ENCODE measurements at places on chromosomes 12 and 14.

- DNase-seq = no peak
These were observed 33.5 kb upstream of the ARHGAP5 start for GRCh38 chr14:32043624-32044023.

- no peak for DNase-seq
These were observed 39.6 kb downstream of the CDKL1 start for GRCh38 chr14:50357124-50357523.

GRCh38 chr14:82510007-82510406 lies 976.4 kb upstream of the SEL1L start:
- no peak for DNase-seq

DNA sequence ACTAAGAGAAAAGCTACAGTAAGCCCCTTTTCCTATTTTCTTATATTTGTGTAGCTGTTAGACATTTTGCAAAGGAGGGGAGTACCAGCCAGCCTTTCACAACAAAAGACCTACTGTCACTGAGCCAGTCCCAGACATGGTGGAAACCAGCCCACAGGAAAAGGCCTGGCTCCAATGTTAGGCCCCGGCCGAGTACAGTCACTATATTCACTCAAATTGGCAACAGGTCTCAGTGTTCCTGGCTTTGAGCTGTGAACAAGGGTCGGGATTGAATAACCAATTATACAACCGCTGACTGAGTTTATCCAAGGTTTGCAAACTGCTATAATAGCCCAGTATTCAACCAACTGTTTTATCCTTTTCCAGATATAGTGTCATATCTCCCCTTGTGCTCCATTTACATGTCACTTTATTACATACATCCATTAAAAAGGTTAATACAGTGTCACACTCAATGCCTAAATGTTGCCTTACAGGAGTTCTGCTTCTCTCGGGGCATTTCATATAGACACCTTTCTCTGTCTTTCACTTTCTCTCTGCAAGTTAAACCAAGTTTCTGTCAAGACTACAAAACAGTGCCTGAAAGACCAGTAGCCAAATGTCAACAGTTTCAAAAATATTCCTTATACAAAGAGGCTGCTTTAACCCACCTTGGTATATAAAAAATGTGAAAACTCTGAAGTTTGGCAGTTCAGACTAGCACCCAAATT lies 178.1 kb downstream of the SOX5 start:
- DNase-seq = no peak

- no peak for DNase-seq
These were observed 10.3 kb downstream of the KIF26A start for GRCh38 chr14:104148433-104149277.

GRCh38 chr14:69345402-69345801 lies 52.7 kb downstream of the ERH start:
- DNase-seq = no peak

GRCh38 chr14:37597914-37598746 lies 2.7 kb downstream of the TTC6 start:
- no peak for DNase-seq

GRCh38 chr12:94312378-94312777 lies 147.3 kb downstream of the CEP83 start:
- DNase-seq = no peak

DNA sequence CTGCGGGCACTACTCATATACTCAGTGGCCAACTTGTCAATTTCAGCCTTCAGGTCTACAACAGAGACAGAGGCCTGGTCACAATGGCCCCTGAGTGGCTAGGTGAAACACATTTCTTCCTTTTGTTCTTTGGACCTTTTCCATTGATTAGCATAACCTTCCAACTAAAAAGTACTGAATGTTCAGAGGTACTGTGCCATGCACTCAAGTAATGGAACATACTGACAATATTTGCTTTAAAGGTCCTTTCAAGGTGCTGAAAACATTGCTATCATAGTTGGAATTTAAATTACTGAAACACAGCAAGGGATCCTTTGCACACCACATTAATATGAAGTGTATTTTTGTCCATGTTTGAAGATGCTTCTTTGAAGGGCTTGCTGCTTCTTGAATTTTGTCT lies 6.1 kb upstream of the ACRBP start:
- no peak for DNase-seq

DNA sequence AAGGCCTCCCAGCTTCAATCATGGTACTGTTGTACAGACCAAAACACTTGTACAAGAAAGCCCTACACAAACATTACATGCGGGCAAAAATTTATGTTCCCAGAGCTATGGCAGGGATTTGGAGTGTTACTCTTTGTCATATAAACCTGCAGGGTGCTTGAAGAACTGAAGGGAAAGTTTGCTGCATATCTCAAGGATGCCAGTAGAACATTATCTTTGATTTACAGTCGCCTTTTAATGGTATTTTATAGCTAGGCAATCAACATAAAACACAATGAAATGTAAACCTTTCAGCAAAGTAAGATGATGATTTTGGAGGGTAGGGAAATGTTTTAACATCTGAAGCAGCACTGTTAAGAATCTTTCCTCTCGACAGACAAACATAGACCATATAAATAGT lies 305.6 kb downstream of the KCNH5 start:
- no peak for DNase-seq

GRCh38 chr14:78448164-78449094 lies 278.3 kb downstream of the NRXN3 start:
- peak; percentile 70 for DNase-seq

GRCh38 chr14:55600784-55601561 lies 21.0 kb downstream of the KTN1 start:
- DNase-seq = no peak

DNA sequence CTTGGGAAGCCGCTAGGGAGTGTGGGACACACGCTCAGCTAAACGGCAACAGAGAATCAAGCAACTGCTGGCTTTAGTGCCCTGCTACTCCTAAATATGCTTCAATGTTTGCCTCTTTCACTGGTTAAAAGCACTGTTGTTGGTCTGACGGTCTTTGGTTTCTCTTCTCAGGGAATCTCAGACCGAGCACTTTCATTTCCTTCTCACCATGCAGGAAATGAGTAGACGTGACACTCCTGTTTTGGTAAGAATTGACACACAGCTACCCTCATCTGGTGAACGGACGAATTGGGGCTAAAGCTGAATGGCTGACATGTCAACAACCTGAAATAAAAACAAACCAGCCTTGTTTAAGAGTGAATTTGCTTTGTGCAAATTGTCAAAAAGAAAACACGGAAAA lies 57.5 kb upstream of the PIWIL1 start:
- no peak for DNase-seq

DNA sequence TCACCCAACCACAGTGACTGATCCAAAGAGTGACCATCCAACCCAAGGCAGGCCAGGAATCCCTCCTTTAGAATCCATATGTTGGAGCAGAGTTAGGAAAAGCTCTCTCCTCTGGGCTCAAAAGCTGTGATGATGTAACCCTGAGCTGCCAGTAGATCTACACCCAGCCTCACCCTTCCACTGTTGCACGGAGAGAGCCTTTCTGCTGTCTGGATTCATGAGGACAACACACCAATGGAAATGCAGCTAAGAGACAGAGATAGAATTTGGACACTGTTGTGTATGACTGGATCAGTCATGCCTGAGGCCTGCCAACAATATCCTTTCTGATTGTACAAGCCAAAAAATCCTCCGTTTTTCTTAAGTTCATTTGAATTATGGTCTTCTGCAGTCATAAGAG lies 4.4 kb upstream of the OR6J1 start:
- no peak for DNase-seq

DNA sequence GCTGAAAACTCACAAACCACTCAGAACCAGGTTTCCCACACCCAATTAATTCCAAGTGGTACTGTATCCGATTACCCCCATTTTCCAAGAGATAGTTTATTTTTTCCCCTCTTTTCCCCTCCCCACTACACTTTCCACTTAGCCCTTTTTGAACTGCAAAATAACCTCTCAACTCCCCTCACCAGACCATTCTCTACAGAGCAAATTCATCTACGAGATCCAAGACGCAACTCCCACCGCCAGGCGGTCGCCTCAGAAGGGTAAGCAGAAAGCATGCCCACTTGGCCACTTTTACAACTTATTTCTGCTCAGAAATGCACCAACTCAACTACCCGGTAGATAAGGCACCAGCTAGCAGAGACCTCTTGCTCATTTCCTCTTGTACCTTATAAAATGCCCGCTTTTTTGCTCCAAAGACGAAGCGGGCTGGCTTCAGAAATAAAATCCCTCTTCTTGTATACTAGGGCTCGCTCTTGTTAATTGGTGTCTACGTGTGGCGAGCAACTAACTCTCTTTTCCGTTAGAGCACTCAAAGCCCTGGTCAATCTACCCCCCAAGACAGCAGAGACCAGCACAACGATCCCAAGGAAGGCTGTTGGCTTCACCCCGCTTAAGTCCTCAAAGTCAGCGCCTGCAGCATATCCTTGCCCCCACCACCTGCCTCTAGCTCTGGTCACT lies 910 bp upstream of the SRP54 start:
- peak; percentile 79 for DNase-seq

DNA sequence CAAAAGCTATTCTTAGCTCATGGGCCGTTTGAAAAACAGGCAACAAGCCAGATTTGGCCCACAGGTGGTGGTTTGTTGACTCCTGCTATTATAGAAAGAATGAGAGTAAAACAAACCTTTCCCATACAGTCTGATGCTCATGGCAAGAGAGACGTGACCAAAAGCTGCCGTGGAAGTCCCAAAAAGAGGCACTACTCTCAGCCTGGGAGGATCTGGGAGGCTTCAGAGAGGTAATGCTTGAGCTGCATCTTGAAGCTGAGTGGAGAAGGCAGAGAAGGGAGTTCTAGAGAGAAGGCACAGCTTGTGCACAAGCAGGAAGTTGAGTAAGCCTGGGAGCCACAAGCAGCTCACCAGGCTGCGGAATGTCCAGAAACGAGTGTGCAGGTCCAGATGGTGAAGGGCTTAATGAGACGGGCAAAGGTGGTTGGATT lies 9.6 kb downstream of the PLXNC1 start:
- no peak for DNase-seq

- DNase-seq = no peak
These were observed 27.0 kb downstream of the RIN3 start for GRCh38 chr14:92540472-92541048.

- no peak for DNase-seq
These were observed 17.7 kb downstream of the RIN3 start for GRCh38 chr14:92531106-92531873.

DNA sequence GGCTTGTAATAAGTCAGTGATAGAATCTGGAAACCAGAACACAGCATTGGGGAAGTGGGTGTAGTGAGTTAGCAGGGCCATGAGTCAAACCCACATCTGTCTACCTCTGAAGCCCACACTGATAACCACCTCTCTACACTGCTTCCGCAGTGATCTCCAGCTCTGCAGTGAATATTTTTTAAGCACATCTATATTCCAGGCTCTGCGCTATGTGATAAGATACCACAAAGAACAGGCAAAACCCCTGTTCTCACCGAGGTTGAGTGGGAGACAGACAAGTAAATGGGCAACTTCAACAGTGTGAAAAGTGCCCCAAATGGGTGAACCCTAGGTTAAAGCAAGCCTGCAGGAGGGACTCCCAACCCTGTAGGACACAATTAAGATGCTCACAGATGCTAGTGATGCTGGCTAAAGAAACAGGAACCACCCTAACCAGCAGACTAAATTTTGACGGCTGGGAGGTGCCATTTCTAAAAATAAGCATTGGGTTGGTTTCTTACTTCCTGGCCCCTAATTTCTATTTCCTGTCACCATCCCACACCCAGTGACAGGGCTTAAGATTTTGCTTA lies 375.0 kb downstream of the DPF3 start:
- DNase-seq = no peak

DNA sequence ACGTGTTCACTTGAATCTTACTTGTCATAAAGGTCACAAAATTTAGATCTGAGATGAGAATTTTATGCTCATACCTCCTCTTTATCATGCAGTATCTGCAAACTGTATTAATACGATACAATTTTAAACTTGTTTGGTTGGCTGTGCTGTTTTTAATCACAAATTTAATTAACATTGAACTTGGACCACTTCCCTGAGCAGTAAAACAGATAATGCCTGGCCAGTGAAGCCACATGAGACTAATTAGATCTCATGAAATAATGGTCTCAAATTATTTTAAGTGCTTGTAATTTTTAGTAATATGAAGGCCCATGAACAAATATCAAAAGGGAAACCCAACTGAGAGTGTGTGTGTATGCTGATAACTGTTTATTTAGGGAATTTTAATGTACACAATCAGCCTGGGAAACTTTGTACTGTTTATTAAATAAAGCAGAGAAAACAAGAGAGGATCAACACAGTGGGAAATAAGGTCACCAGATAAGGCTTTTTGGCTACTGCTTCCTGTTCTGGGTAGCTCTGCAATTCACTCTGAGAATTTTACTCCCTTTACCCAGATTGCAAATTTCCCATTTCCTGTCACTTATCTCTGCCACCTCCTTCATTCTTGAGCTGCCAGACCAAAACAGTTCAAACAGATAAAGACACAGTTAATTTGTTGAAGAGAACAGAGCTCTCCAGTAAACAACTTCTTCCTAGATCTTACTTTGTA lies 61.6 kb upstream of the GNPNAT1 start:
- DNase-seq = no peak

GRCh38 chr14:106691601-106692291 lies 1165.4 kb downstream of the TMEM121 start:
- DNase-seq = no peak

GRCh38 chr12:125283521-125283920 lies 218.3 kb downstream of the AACS start:
- DNase-seq = no peak

GRCh38 chr14:104975481-104976197 lies 2.5 kb downstream of the AHNAK2 start:
- no peak for DNase-seq

GRCh38 chr14:102500158-102500662 lies 9.4 kb downstream of the ANKRD9 start:
- DNase-seq = no peak

- no peak for DNase-seq
These were observed 80.9 kb upstream of the TSPAN11 start for GRCh38 chr12:30845676-30846075.

GRCh38 chr12:66915306-66915904 lies 236.5 kb upstream of the GRIP1 start:
- no peak for DNase-seq

DNA sequence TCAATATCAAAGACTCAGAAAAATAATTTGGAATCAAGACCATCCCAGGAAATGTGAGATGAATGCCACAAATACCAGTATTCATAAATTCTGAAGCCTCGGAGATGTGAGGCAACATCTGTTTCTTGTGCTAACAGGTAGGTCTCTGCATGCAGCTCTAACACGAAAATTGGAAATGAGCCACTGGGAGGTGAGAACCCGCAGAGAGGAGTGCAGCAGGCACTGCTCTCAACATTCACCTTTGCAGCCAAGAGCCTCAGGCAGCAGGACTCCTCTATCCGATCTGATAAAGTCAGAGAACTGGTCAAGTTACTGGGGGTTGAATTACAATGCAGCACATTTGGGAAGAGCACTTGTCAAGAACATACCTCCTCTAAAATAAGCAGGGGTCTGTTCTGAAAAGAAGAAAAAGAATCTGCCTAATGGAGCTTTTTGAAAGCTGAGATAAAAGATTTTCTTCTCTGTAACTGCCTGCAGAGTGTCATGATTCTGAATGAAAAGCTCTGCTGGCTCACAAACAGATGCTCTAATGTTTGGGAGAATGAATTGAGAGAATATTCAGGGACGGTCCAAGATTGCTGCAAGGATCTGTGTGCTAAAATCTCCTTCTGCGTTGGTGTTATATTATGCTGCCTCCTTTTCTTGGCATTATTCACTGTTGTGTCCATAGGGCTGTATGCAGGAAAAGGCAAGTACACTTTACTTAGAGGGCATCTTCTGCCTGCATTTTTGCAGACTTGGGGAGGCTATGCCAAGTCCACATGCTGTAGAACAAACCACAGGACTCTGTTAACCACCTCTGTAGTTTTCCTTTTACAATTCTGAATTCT lies 209.6 kb upstream of the KRR1 start:
- peak; percentile 16 for DNase-seq

- no peak for DNase-seq
These were observed 8.0 kb upstream of the MGP start for GRCh38 chr12:14893506-14894250.

GRCh38 chr12:90947869-90948268 lies 7.1 kb downstream of the CCER1 start:
- DNase-seq = no peak
